GOT3 (cell line): ENCODE measurements at places on chromosomes 7 and 10.

GRCh38 chr10:64103750-64104470 lies 582.7 kb downstream of the REEP3 start:
- DNase-seq: no peak

- no peak for DNase-seq
Observed at GRCh38 chr10:118754229-118754555, 578 bp downstream of the CACUL1 start.

- DNase-seq: no peak
Observed at GRCh38 chr7:150927157-150927955, 50.8 kb downstream of the KCNH2 start.

- DNase-seq: no peak
Observed at GRCh38 chr10:92239600-92240288, 51.1 kb downstream of the CPEB3 start.

DNA sequence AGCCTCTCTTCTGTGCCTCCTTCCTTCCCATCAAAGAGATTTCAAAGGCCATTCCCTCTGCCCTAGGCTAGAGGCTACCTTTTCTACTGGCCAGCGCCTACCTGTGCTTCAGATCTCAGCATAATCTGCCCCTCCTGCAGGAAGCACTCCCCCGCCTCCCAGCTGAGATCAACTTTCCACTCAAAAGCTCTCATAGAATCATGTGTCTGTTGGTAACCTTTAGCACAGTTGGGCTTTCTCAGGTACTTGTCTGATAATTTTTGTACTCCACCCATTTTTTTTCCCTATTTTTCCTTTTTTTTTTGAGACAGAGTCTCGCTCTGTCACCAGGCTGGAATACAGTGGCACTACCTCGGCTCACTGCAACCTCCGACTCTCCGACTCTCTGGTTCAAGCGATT lies 231.0 kb upstream of the PRSS58 start:
- no peak for DNase-seq

DNA sequence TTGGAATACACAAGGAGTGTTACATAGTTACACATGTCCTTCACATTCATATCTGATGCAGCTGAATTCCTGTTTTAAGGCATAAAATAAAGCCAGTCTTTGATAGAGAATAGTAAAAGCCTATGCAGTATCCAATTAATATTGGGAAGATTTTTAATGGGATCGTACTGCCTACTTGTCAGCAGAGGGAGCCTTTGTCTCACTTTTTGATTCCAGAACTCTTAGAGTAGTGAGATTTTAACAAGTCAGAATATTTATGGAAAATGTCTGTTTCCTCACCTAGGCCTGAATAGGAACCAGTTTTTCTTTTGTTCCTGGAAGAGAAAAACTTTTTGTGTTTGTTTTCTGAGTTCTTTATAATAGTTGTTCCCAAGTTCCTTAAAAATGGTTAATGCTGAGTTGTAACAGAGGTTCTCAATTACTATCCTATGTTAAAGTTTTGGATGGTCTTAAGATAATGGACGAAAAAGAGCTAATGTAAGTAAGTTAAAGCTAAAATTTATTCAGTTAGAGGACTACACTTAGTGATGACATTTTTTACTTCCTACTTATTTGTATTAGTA lies 114.0 kb downstream of the BBS9 start:
- no peak for DNase-seq

DNA sequence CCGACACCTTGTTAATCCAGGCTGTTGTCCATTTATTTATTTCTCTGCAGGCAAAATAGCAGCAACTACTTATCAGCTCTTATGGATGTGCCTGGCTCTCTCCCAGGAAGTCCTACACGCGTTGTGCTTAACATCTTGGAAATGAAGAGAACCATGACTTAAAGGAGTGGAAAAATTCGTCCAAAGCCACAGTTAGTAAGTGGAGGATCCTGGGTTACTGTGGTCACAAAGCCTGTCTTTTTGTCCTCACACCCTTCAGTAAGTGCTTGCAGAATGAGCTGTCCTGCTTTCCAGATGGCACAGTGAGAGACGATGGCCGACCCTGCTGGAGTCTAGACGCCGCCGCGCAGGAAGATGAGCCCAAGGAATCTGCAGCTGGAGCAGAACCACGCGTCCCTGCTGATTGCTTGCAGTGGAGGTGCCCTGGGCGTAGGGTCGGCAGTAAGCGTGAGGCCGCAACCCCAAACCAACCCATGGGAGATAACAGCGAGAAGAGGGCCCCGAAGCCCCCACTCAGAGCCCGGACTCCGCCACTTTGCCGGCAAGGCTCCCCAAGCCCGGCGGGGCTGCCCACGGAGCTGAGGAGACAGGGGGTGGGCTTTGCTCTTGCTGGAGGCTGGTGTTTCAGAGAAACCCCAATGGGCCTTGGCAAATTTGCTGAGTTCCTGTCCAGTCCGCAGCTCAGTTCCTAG lies 178.6 kb downstream of the CXCL12 start:
- no peak for DNase-seq

DNA sequence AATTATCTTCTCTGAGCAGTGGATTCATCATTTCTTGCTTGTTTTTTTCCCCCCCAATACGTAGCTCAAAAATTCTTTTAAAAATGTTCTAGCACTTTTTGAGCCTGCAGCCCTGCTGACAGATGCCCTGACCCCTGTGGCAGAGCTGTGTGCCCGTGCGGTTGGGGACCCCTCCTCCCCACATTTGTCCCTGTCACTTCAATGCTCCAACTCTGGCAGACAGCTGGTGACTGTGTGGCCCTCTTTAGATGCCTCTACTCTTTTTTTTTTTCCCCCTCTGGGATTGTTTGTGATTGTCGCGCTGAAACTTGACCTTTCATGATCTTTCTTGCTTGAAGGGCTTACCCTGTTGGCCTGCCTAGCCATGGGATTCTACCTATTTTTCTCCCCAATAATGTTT lies 214.1 kb downstream of the TMEM178B start:
- no peak for DNase-seq

DNA sequence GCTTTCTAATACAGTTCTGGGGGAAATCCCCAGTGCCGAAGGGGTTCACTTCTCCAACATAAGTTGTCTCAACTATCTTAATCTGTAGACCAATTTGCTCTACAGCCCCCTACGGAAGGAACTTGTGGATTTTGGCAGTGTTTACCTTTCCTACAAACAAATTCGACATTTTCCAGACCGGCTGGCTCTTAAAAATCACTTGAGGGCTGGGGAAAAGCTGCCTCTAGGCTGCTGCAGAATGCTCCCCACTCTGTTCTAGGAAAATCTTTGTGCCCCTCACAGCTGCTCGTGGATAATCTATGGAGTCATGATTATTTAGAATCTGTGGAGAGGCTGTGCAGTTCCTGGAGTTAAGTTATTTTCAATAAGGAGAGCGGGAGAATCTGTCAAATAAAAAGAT lies 474.6 kb upstream of the FZD8 start:
- no peak for DNase-seq

DNA sequence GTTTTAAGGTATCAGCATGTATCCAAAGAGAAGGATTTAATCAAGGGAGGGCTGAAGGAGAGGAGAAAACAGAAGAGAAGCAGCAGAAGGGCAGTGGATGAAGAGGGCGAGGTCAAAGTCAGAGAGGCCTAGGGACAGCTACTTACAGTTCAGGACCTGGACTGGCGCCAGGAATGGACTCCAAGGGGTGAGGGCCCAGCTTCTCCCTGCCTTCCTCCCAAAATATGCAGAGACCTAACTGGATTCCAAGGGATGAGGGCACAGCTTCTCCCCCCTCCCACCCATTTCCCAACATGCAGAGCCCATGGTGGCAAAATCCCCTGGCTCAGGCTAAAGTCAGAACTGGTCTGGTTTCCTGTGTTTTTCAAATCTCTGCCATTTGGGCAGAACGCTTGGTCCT lies 3.4 kb upstream of the TCF7L2 start:
- no peak for DNase-seq

DNA sequence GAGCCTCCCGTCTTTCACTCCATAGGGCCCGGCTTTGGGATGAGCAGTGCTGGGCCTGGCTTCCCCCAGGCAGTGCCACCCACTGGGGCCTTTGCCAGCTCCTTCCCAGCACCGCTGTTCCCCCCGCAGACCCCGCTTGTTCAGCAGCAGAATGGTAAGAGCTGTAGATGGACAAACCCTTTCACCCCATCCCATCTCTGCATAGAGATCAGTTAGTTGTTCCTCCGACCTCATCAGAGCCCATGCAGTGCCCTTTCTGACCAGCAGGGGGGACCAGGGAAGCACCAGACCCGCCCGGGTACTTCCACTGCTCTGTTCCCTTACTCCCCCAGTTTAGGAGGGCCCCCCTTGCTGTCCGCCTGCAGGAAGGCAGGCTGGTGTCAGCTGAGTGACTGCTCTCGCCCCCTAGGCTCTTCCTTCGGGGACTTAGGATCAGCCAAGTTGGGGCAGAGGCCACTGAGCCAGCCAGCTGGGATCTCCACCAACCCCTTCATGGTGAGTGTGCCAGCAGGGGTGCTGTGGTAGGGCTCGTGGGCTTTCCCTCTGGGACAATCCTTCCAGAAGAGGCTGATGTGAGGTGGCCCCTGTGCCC lies 9.8 kb downstream of the SAP25 start:
- no peak for DNase-seq

GRCh38 chr7:49151146-49151545 lies 226.8 kb downstream of the CDC14C start:
- DNase-seq: no peak

- no peak for DNase-seq
Observed at GRCh38 chr7:46681865-46682503, 760.9 kb upstream of the IGFBP3 start.

- no peak for DNase-seq
Observed at GRCh38 chr7:47192978-47193377, 388.9 kb downstream of the TNS3 start.

- no peak for DNase-seq
Observed at GRCh38 chr10:129908406-129908805, 55.7 kb downstream of the EBF3 start.

- no peak for DNase-seq
Observed at GRCh38 chr10:31977440-31978155, 49.0 kb upstream of the ARHGAP12 start.

GRCh38 chr10:52410916-52411315 lies 96.8 kb downstream of the DKK1 start:
- DNase-seq: no peak

DNA sequence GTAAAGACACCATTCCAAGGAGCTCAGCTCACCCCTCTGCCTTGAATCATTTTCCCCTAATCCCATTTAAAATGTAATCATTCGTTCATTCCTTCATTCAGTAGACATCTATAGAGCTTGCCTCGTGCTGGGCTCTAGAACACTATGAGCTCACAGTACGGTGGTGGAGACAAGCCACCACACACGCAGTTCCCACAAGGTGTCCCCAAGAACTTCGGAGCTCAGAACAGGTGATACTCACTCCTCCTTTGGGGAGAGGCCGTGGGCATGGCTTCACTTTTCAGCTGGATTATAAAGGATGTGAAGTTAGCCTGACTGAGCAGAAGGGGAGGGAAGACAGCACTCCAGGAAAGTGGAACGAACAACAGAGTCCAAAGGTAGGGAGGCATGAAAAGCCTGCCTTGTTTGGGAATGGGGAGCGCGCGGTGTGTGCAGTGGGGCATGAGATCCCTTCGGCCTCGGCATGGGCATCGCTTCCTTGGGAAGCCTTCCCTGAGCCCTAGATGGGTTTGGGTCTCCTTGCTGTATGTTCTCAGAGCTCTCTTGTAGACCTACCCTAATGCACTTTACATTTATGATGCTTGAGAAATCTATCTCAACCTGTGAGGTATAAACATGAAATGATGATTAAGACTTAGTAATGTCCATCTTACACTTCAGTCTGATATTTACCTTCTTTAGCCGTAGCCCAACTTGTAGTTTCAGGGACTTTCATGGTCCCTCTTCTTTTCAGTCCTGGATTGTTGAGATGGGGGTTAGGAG lies 809 bp upstream of the OGA start:
- DNase-seq: no peak

GRCh38 chr7:74502216-74502891 lies 48.6 kb downstream of the GTF2IRD1 start:
- no peak for DNase-seq

- DNase-seq: no peak
Observed at GRCh38 chr7:117137868-117138267, 184.6 kb downstream of the ST7 start.

GRCh38 chr10:9685596-9685995 lies 1332.1 kb upstream of the CELF2 start:
- DNase-seq: no peak

GRCh38 chr7:30163231-30163894 lies 28.6 kb downstream of the MTURN start:
- no peak for DNase-seq

- DNase-seq: peak; percentile 66
Observed at GRCh38 chr7:27151931-27152815, at the start of gene HOXA3. Gene HOXA3, minus strand, starts transcription at chr7:27152583. Its CDS starts 41,943 bp downstream, at chr7:27110640.

- no peak for DNase-seq
Observed at GRCh38 chr7:111140091-111140865, 49.4 kb downstream of the LRRN3 start.

DNA sequence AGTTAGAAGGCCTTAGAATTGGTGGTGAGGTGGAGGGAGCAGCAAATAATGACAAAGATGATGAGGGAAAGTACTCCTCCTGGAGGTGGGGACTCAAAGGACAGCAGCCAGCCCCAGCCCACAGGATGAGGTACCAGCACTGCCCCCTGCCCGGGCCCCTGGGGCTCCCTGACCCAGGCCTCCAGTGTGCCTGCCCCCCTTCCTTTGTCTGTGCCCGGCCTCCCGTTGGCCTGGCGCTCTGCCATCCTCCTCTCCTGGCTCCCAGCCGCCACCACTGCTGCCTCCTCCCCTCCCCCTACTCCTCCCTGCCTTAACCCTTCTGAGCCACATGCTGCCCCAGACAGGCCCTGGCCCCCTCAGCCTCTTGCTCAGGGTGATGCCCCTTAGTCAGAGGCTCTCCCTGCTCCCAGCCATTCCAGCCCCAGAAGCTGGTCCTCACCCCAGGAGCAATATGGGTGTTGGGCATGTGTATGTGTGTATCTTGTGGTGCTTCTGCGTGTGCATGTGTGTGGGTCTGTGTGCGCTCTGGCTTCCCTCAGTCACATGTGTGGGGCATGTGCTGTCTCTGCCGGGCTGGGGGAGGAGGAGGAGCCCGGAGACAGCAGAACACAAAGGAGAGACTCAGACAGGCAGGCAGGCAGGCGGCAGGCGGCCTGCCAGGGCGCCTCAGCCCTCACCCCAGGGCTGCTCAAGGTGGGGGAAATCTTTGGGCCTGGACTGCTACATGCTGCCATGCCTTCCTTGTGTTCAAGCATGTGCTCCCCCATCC lies 2.6 kb downstream of the LDB1 start:
- DNase-seq: no peak

- no peak for DNase-seq
Observed at GRCh38 chr10:131832056-131832685, 68.6 kb upstream of the PPP2R2D start.

DNA sequence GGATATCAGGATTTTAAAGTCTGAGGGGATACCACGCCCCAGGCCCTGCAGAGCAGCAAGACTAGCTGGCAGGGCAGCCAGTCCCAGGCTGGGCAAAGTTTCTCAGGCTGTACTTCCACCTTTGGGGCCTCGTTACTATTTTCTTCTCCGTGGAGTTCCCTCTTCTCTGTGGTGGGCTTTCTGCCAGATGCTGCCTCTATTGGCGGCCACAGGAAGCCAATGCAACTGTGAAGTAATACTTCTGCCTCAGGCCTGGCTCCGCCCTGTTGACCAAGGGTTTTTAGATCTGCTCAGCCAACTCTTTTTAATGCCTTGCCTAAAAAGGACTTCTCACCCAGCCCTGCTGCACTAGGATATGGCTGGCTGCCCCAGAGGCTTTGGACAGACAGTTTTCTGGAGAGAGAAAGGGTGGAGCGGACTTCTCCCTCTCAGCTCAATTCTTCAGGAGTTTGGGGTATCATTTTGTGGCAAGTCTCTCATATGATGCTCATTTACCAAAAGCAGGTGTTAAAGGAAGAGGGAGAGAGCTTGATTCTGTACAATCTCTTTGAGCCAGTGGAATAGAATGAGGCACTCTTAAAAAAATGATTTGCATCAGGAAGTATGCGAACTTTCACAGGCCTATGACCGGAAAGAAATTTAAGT lies 67.4 kb downstream of the HHEX start:
- no peak for DNase-seq
